ENCODE measurements at places on chromosomes 16 and 17.

- DNase-seq = no peak
These were observed 11.9 kb downstream of the C16orf86 start for GRCh38 chr16:67678354-67679023.

DNA sequence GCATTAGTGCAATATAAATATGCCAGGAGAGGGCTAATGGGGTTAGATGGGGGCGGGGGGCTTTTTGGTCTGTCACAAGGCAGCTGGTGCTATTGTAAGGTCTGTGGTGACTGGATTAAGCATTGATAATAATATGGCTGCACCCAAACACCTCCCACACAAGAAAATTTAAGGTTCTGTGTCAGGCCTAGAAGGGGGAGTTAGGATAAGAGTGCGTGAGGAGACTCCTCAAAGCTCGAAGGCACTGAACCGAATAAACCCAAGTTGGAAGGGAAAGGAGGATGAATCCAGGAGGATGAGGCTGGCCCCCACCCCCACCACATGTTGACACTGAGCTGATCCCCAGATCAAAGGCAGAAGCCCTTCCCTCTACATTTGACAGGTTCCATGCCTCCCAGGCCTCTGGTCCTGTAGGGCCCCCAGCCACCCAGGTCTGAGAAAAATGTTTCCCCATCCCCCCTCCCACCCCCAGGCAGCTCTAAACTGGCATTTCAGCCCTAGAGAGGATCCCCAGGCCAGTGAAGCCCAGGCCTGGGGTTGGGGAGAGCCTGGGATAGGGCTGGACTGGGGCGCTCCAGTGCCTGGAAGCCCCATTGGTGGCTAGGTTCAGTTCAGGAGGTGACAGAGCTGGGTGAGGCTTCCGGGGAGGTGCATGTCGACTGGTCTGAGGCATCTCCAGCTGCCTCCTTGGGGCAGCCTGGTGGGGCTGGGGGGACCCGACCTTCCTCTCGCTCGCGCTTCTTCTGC, 1.7 kb downstream of the HOXB1 start:
- DNase-seq = no peak

DNA sequence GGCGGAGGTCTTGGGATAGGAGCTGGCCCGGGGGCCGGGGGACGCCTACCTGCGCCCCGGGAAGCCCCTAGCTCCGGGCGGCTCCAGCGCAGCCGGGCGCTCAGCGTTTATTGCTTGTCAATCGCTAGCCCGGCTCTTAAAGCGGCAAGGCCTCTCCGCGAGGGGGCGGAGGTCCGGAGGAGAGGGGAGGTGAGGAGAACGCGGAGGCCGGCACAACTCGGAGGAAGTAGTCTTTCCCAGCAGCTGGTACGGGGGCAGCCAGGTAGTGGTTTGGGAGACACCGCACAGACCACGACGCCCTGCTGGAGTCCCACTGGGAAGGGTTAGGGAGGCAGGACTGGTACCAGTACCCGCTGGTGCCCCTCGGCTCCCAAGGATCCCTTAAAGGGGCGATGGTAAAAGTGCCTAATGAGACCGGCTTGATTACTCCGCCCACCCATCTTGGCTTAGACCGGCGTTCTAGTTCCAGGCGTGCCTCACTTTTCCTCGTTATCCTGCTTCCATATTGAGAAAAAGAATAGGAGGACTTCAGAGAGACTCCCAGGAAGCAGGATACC, at the start of gene MPP2:
TSS of gene MPP2 (minus strand) at position 112 of the 557 bp plus-strand sequence. CDS start 3,076 bp downstream, outside the sequence.
- no peak for DNase-seq

DNA sequence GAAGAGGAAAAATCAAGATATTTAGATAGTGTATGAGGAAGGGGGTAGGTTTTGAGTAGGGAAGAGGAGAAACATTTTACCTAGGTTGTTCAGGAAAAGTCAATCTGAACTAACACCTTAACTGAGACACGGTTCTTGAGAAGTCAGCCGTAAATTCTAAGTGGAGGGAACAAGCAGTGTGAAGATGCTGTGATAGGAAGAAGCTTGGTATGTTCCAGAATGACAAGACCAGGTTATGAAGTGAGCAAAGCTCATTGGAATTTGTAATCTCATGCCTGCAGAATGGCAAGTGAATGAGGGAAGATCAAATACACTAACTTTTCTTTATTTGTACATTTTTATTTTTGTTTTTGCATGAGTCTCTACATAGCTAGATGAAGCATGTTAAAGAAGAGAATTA, 307.6 kb downstream of the ZFHX3 start:
- no peak for DNase-seq

DNA sequence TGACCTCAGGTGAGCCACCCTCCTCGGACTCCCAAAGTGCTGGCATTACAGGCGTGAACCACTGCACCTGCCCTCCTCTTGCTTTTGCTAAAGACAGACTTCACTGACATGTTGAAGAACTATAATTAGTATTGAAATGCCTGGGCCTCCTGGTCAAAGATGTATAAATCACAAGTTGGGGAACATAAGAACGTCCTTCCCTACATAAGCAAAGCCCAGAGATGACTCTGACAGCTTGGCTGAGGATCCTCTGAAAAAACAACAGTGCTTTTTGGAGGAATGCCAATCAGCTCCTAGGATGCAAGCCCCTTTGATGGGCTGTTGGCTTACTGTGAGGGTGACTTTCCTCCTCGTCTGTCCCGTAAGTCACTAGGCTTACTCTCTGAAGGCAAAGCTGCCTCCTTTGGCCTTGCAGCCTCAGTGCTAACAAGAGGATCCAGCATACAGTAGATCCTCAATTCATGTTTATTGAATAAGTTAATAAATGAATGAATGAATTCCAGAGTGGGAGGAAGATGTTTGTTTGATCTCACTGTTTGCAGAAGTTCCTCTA, 6.3 kb downstream of the APOH start:
- no peak for DNase-seq

- DNase-seq = no peak
These were observed 59.0 kb upstream of the RPH3AL start for GRCh38 chr17:411421-412120.

GRCh38 chr17:78883533-78884131, 19.4 kb downstream of the CEP295NL start:
- no peak for DNase-seq

- DNase-seq = no peak
These were observed 101.0 kb upstream of the CNTNAP4 start for GRCh38 chr16:76176153-76176552.

- DNase-seq = no peak
These were observed 118.2 kb downstream of the SNX29 start for GRCh38 chr16:12094537-12095265.

- DNase-seq = no peak
These were observed 67.7 kb upstream of the NFAT5 start for GRCh38 chr16:69497876-69498596.

- no peak for DNase-seq
These were observed 34.3 kb downstream of the PCTP start for GRCh38 chr17:55785181-55785580.

DNA sequence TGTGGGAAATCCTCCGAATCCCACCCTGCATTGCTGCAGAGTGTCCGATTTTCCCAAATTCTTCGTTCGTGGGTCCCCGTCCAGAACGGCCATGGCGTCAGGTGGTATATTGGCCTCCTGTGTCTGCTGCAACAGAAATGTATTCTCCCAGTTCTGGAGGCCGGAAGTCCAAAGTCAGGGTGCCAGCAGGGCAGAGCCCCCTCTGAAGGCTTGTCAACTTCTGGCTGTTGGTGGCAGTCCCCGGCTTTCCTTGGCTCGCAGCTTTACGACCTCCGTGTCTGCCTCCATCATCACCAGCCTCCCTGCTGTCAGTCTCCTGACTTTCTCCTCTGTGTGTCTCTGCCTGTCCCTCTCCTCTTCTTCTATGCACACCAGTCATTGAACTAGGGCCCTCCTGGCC, 142.1 kb upstream of the FOXF1 start:
- no peak for DNase-seq

- DNase-seq = no peak
These were observed 22.7 kb downstream of the NQO1 start for GRCh38 chr16:69703638-69704037.

GRCh38 chr16:66717112-66717675, 20.7 kb upstream of the CMTM4 start:
- no peak for DNase-seq

GRCh38 chr17:34257299-34257985, 2.4 kb downstream of the CCL2 start:
- DNase-seq = no peak

DNA sequence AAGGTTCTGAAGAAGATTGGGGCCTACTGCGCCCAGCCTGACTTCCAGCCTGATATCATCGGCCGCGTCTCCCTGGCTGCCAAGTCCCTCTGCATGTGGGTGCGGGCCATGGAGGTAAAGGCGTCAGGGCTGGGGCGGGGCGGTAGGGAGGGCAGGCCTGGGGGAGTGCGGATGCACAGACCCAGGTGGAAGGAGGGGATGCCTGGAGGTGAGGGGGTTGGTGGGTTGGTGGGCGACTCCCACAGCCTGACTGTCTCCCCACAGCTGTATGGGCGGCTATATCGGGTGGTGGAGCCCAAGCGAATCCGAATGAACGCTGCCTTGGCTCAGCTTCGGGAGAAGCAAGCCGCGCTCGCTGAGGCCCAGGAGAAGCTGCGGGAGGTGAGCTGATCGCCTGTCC, 26.8 kb upstream of the KDM6B start:
- DNase-seq = no peak

Measured in cortex of kidney (tissue), 1 donor.